Psoas muscle (tissue), 8 donors: ENCODE measurements at places on chromosomes 11 and 22.
A peak's percentile ranks its signal among the peaks of the same experiment; 100 is the strongest.

- no peak for DNase-seq
Observed at GRCh38 chr11:86370922-86371594, 3.6 kb upstream of the CCDC81 start.

- DNase-seq, result no peak
Observed at GRCh38 chr11:45801723-45802315, 3.1 kb upstream of the SLC35C1 start.

- no peak for DNase-seq
Observed at GRCh38 chr11:60891103-60891741, 15.2 kb downstream of the PRPF19 start.

- DNase-seq, result no peak
Observed at GRCh38 chr11:130452176-130452575, 3.7 kb downstream of the ADAMTS15 start.

GRCh38 chr11:72146625-72147024, 11.1 kb downstream of the FOLR3 start:
- no peak for DNase-seq

- peak; percentile 88 for DNase-seq
Observed at GRCh38 chr11:10293423-10294289, at the start of gene SBF2. TSS of gene SBF2 (minus strand) at chr11:10294219. CDS start at chr11:10294069, 150 bp downstream.

GRCh38 chr22:23104187-23104971, 34.1 kb downstream of the GNAZ start:
- DNase-seq, result no peak

DNA sequence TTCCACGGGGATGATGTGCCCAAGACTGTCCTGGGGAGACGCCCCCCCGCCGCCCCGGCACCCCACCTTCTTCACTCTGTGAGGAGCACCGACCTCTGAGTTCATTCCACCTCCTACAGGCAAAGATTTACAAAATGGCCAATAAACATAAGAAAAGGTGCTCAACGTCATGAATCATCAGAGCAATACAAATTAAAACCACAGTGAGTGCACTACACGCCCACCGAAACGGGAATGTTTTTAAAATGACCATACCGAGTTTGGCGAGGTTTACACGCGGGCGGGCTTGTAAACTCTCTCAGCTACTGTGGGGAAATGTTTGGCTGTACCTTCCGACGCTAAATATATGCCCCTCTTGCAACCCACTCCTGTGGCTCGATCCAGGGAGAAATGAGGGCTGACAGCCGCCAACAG, 7.9 kb downstream of the NPTXR start:
- no peak for DNase-seq

DNA sequence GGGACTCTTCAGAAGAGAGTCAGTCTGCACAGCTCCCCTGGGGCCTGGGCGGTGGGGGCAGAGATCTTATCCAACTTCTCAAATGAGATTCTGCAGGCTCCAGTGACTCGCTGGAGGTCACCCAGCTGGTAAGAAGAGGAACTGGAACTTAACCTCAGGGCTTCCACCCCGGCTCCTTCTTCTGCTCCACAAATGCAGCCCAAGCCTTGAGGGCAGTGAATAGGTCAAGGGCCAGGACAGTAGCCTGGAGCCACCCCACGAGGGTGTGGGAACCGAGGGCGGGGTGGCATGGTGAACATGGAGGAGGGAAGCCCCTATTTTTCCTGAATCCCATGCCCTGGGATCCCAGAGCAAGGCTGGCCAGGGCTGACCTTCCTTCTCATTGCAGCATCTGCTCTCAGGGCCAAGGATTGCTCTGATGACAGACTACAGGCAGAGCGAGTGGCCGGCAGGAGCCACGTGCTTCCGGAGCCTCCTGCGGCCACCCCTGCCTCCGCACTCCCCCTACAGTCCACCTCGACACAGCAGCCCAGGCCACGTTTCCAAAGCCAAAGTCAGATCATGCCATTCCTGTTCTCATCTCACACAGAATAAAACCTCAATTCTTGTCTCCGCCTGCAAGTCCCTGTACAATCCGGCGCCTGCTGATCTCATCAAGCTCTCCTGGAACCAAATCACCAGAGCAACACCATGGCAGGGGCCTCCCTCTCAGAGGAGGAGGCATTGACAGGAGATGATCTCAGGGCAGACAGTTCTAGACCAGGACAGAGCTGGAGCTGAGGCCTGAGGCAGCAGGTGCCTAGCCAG, 21.1 kb upstream of the UPK3A start:
- peak; percentile 88 for DNase-seq

- no peak for DNase-seq
Observed at GRCh38 chr22:47169801-47170140, 407.3 kb downstream of the TBC1D22A start.

GRCh38 chr11:61657566-61658290, 22.5 kb upstream of the DAGLA start:
- DNase-seq, result peak; percentile 23

- no peak for DNase-seq
Observed at GRCh38 chr22:50292643-50293440, 14.6 kb downstream of the PLXNB2 start.

GRCh38 chr11:75233754-75234172, 6.8 kb upstream of the TPBGL start:
- DNase-seq, result no peak

DNA sequence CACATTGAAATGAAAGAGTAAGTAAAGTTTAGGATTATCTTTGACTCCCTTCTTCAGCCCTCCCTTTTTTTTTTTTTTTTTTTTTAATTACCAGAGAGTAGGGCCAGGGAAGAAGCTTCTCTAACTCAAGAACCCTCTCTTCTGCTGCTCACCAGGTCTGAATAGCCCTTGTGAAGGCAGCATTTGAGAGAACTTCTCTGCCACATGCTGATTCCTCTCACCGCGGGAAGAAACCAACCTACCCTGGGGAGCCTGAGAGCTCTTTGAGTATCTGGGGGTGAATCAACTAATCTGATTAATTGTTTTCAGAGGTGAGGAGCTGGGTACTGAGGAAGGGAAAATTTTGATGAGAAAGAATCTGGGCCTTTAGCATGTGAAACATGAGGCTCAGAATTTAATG, 434.5 kb upstream of the CCDC90B start:
- no peak for DNase-seq

- no peak for DNase-seq
Observed at GRCh38 chr11:102007567-102008437, 39.4 kb upstream of the CFAP300 start.

DNA sequence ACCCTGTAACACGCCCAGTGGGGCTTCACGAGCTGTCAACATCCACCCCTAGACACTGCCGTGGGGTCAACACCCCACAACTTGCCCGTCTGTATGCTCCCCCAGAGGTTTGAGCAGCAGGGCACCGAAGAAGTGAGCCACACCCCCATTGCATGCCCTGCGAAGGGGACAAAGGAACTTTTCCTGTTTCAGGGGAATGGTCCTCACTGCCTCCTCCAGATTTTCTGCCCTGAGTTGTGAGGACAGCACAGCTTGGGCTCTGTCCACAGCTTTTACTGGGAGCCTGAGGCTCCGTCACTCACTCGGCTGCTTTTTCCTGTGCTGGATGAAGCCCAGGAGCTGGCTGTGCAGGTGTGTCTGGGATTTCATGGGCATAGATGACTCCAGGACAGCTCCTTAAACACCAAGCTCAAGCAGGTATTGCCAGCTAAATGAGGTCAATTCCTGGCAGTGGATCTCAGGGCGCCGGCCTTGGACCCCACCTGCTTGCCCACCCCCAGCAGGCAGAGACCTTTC, 40.2 kb upstream of the CCDC188 start:
- no peak for DNase-seq
